ENCODE measurements at places on chromosomes 5 and 9. TPM values are rescaled to one million over a fixed set of nuclear protein-coding genes. Genes with fewer than 3 reads are reported as not detected.

GABBR2 gene
- total RNA-seq, result not detected

- H3K36me3 ChIP-seq, result peaks cover 21% of the 10 kb centered on the region
- peak overlapping the region; percentile 85 for H3K4me3 ChIP-seq
- H3K27me3 ChIP-seq, result no peaks in the 10 kb centered on the region
- DNase-seq, result no peak
Measured at GRCh38 chr5:179906294-179906794, 1.4 kb downstream of the TBC1D9B start.

DNA sequence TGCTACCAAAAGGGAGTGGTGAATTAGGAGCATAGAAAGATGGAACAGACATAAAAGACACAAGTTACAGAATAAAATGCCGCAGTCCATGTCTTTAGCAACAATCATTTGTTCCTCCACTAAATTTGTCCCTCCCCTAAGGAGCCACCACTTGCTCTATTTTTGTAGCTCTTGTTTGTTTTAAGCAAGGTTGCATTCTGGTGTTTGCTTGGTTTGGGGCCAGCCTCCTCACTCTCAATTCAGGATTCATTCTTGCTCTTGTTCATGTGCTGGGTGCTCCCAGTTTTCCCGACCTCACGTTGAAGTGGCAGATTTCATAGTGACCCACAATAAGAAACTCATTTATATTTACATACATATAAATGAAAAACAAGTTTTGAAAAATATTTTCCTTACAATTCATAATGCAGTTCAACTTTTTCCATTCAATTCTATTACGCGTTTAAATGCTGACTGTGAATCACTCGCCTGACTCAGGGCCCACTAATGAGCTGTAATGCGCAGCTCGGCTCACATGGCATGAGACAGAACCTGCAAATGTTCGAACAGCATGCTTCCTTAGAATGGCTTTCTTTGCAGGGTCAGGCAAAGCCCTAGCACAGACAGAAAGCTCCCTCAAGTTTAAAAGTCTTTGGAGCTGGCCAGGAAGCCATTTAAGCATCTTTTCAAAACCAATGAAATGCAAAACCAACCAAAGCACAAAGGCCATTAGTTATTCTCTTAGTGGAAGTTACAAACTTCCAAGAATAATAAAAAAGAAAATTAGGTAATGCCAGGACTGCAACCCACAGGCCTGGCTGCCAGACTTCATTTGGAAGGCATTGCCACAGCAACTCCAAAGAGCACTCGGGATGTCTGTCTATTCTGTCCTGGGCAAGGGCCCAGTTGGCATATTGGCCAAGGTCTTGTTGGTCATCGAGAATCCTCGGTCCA lies 41.7 kb downstream of the RETREG1 start:
- DNase-seq, result no peak
- H3K4me3 ChIP-seq, result no peak overlapping the region
- H3K27ac ChIP-seq, result no peak overlapping the region
- no peaks in the 10 kb centered on the region for H3K27me3 ChIP-seq
- H3K36me3 ChIP-seq, result peaks cover 19% of the 10 kb centered on the region
- peaks cover 9% of the 10 kb centered on the region for H3K4me1 ChIP-seq

GRCh38 chr5:38414348-38414747 lies 142.1 kb downstream of the LIFR start:
- H3K27ac ChIP-seq, result no peak overlapping the region
- peaks cover 12% of the 10 kb centered on the region for H3K27me3 ChIP-seq
- H3K4me1 ChIP-seq, result no peaks in the 10 kb centered on the region

SLC2A6 gene
- total RNA-seq, result 17.0 TPM

GRCh38 chr5:45697201-45697600 lies 1.0 kb upstream of the HCN1 start:
- no peaks in the 10 kb centered on the region for H3K4me1 ChIP-seq
- H3K36me3 ChIP-seq, result no peaks in the 10 kb centered on the region
- no peak overlapping the region for H3K4me3 ChIP-seq
- DNase-seq, result no peak
- no peak overlapping the region for H3K27ac ChIP-seq

- H3K27me3 ChIP-seq, result no peaks in the 10 kb centered on the region
- peaks cover 29% of the 10 kb centered on the region for H3K4me1 ChIP-seq
- no peak overlapping the region for H3K4me3 ChIP-seq
Measured at GRCh38 chr9:128553728-128554127, 1.3 kb downstream of the SPTAN1 start.

LRRC8A gene
- 26.1 TPM for total RNA-seq

- H3K4me3 ChIP-seq, result no peak overlapping the region
- no peak for DNase-seq
- no peak overlapping the region for H3K27ac ChIP-seq
Measured at GRCh38 chr5:113020461-113021273, 44.1 kb downstream of the DCP2 start.

- no peak overlapping the region for H3K27ac ChIP-seq
- H3K36me3 ChIP-seq, result no peaks in the 10 kb centered on the region
- no peak for DNase-seq
- H3K27me3 ChIP-seq, result no peaks in the 10 kb centered on the region
- no peaks in the 10 kb centered on the region for H3K4me1 ChIP-seq
Measured at GRCh38 chr9:136855461-136856078, 3.4 kb downstream of the MAMDC4 start.

POU5F2 gene
- 1.1 TPM for total RNA-seq

CACFD1 gene
- 1.3 TPM for total RNA-seq

CTSV gene
- total RNA-seq, result 0.31 TPM

DMRT3 gene
- not detected for total RNA-seq

TBCA gene
- 159 TPM for total RNA-seq

CDO1 gene
- not detected for total RNA-seq

- H3K4me3 ChIP-seq, result no peak overlapping the region
- H3K27ac ChIP-seq, result no peak overlapping the region
- peaks cover 41% of the 10 kb centered on the region for H3K27me3 ChIP-seq
- peaks cover 27% of the 10 kb centered on the region for H3K4me1 ChIP-seq
Measured at GRCh38 chr9:97398999-97399758, 12.7 kb upstream of the TDRD7 start.

LCN9 gene
- total RNA-seq, result not detected

- no peaks in the 10 kb centered on the region for H3K4me1 ChIP-seq
- DNase-seq, result no peak
- H3K36me3 ChIP-seq, result no peaks in the 10 kb centered on the region
- H3K4me3 ChIP-seq, result no peak overlapping the region
- no peaks in the 10 kb centered on the region for H3K27me3 ChIP-seq
Measured at GRCh38 chr9:133440874-133441273, 18.7 kb downstream of the ADAMTS13 start.

GRCh38 chr5:73997960-73998359 lies 372.0 kb downstream of the ARHGEF28 start:
- no peak overlapping the region for H3K4me3 ChIP-seq
- H3K27ac ChIP-seq, result no peak overlapping the region
- DNase-seq, result no peak

ZNF454 gene
- total RNA-seq, result not detected

BRD9 gene
- total RNA-seq, result 58.9 TPM

BRD3 gene
- total RNA-seq, result 42.1 TPM

CCDC192 gene
- total RNA-seq, result not detected

- peak; percentile 93 for DNase-seq
- peak overlapping the region; percentile 81 for H3K27ac ChIP-seq
- H3K4me1 ChIP-seq, result peaks cover 31% of the 10 kb centered on the region
- peaks cover 10% of the 10 kb centered on the region for H3K36me3 ChIP-seq
Measured at GRCh38 chr9:137067860-137068538, 2.4 kb downstream of the SAPCD2 start.

NELFB gene
- total RNA-seq, result 68.8 TPM

CD180 gene
- not detected for total RNA-seq

- H3K36me3 ChIP-seq, result peaks cover 5% of the 10 kb centered on the region
- H3K27ac ChIP-seq, result no peak overlapping the region
- no peak for DNase-seq
- H3K4me3 ChIP-seq, result no peak overlapping the region
Measured at GRCh38 chr9:88373045-88373444, 15.2 kb upstream of the SPIN1 start.

FYB1 gene
- 198 TPM for total RNA-seq

- H3K27ac ChIP-seq, result no peak overlapping the region
- H3K4me3 ChIP-seq, result no peak overlapping the region
- H3K27me3 ChIP-seq, result no peaks in the 10 kb centered on the region
- H3K36me3 ChIP-seq, result no peaks in the 10 kb centered on the region
- no peak for DNase-seq
Measured at GRCh38 chr5:123856766-123857165, 344.8 kb downstream of the CSNK1G3 start.

- H3K27ac ChIP-seq, result no peak overlapping the region
- peaks cover 4% of the 10 kb centered on the region for H3K27me3 ChIP-seq
- DNase-seq, result no peak
Measured at GRCh38 chr9:77495834-77496671, 152.1 kb downstream of the GNA14 start.

GRCh38 chr5:141783947-141784296 lies 94.3 kb downstream of the PCDH1 start:
- no peaks in the 10 kb centered on the region for H3K36me3 ChIP-seq
- no peak overlapping the region for H3K27ac ChIP-seq

GRCh38 chr5:117084067-117084466 lies 509.4 kb upstream of the SEMA6A start:
- no peak overlapping the region for H3K27ac ChIP-seq
- DNase-seq, result no peak
- no peak overlapping the region for H3K4me3 ChIP-seq

DNA sequence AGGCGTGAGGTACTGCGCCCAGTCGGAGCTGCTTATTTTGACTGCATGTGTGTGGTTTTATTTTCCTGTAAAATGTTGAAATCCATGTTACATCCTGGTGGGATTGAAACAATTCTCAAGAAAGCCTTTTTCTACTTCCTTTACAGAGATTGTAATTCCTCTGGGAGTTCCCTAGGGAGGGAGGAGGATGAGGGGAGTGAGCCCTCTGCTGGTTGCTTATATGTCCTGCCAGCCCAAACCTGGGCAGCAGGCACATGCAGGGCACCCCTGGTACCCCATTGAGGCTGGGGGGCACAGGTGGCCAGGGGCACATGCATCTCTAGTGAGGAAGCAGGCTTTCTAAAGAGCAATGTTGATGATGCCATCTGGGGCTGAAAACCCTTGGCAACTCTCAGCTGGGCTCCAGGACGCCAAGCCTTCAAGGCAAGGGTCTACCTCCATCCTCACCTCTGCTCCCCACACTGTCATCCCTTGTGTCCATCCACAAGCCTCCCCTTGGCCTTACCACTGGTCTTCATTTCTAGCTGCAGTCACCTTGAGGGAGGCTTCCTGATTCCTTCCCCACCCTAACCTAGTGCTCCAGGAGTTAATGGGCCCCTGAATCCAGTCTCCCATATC lies 84.7 kb upstream of the TNFSF8 start:
- no peaks in the 10 kb centered on the region for H3K27me3 ChIP-seq
- no peak overlapping the region for H3K4me3 ChIP-seq
- peaks cover 2% of the 10 kb centered on the region for H3K36me3 ChIP-seq
- H3K4me1 ChIP-seq, result peaks cover 43% of the 10 kb centered on the region
- DNase-seq, result no peak

NUDT2 gene
- 31.6 TPM for total RNA-seq

DNA sequence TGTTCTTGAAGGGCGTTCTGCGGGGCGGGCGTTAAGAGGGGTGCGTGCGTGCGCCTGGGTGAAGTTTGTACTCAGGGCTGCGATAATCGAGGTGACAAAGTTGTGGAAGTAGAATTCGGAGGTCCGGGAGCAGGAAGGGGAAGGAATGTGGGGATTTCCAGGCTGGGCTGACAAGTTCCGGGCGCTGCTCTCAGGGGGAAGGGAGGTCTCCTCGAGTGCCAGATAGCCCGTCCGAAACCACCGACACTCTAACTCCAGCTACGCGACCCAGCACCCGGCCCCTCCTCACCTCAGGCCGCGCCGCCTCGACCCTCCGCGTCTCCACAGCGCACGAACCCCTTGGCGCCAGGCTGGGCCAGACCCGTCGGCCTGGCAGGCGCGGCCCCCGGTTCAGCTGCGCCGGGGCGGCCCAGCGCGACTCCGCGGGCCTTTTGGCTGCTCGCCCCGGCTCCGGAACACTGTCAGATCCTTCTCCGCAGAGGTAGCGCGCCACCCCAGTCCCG lies at the start of gene IL6ST:
Gene IL6ST (minus strand): TSS at position 469 of the 503 bp plus-strand sequence. CDS start 18,685 bp downstream, outside the sequence.
- peaks cover 61% of the 10 kb centered on the region for H3K4me1 ChIP-seq
- H3K27ac ChIP-seq, result peak within 1 kb of the TSS; percentile 95
- H3K4me3 ChIP-seq, result peak within 1 kb of the TSS; percentile 95
- no peaks in the 10 kb centered on the region for H3K27me3 ChIP-seq
- DNase-seq, result peak; percentile 65
- peaks cover 18% of the 10 kb centered on the region for H3K36me3 ChIP-seq

CARTPT gene
- not detected for total RNA-seq

DNA sequence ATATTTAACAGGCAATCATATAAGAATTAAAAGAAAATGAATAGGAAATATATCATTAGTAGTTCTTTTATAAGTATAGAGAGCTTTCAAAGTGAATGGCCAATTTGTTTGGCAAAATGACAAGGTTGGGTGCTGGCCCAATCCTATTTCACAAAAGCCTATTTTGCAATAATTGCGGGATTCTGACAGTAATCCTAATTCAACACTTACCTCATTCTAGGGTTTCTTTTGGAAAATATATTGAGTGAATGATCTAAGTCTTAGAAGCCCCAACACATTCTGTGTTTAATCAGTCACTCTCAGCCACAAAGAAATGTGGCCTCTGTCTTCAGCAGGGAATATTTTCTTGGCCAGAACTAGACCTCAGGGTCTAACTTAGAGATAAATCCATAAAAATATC lies 835.9 kb upstream of the ZNF608 start:
- no peak for DNase-seq
- H3K27me3 ChIP-seq, result no peaks in the 10 kb centered on the region
- no peak overlapping the region for H3K27ac ChIP-seq
- H3K36me3 ChIP-seq, result no peaks in the 10 kb centered on the region

- no peak overlapping the region for H3K4me3 ChIP-seq
- no peaks in the 10 kb centered on the region for H3K4me1 ChIP-seq
- peaks cover 3% of the 10 kb centered on the region for H3K27me3 ChIP-seq
- H3K27ac ChIP-seq, result no peak overlapping the region
- H3K36me3 ChIP-seq, result no peaks in the 10 kb centered on the region
- no peak for DNase-seq
Measured at GRCh38 chr9:86043586-86043985, 55.8 kb downstream of the GOLM1 start.

DNA sequence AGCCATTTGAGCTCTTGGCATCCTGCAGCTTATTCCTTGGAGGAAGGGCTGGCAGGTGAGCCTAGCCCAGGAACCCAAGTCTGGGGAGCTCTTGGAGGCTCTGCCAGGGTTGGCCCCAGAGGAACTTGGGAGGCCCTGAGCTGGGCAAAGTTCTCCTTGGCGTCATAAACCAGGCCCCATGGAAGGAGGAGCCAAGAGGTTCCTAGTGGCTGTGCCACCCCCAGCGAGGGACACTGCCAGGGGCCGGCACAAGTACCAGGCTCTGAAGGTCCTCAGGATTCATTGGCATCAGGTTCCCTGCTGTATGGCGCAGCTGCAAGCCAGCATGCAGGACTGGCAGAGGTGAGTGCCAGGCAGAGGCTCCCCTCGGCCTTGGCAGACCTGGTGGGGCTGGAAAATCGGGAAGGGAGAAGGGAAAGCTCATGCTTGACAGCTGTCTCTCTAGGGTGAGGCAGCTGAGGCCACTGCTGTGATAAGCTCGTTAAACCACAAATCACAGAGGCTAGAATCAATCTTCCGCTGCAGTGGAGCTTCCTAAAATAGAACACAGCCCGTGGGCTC lies 54.6 kb upstream of the SYNPO start:
- H3K4me3 ChIP-seq, result no peak overlapping the region
- no peaks in the 10 kb centered on the region for H3K36me3 ChIP-seq
- no peaks in the 10 kb centered on the region for H3K4me1 ChIP-seq
- no peak for DNase-seq
- H3K27me3 ChIP-seq, result peaks cover 13% of the 10 kb centered on the region

- no peaks in the 10 kb centered on the region for H3K4me1 ChIP-seq
- no peak overlapping the region for H3K4me3 ChIP-seq
- no peaks in the 10 kb centered on the region for H3K36me3 ChIP-seq
- no peaks in the 10 kb centered on the region for H3K27me3 ChIP-seq
Measured at GRCh38 chr9:106981396-106982287, 118.7 kb downstream of the ZNF462 start.

- peaks cover 36% of the 10 kb centered on the region for H3K4me1 ChIP-seq
- H3K4me3 ChIP-seq, result no peak overlapping the region
- DNase-seq, result no peak
Measured at GRCh38 chr5:141646026-141646425, 5.2 kb downstream of the FCHSD1 start.

TRIM7 gene
- 1.1 TPM for total RNA-seq
